Caudate nucleus (tissue), 63 donors: ENCODE measurements at places on chromosomes 11 and 22.

DNA sequence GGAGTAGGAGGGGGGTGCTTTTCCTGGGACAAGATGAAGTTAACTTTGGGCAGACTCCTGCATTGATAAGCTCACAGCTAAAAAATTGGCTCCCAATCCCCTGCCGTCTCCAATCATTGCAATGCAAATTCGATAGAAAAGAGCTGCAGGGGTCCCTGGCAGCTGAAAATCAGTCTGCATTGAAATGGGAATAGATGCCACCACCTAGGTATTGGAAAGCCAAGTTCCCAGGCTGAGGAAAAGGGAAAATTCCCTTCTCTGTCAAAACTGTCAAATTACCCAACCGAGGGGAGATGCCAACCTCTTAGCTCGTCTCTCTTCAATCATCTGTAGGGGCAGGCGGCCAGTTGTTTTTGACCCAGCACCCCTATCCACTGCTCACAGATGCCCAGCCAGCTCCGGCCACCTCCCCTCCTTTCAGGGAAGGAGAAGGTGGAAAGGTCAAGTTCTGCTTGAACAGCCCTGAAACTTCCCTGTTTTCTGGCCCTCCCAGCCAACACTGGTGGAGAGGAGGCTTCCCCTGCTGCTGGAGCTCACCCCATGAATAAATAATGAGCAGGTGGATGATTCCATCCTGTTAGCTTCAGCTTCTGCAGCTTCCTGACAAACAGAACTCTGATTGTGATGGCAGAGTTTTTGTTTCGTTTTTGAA is 916.3 kb downstream of the TBC1D22A start:
- no peak for DNase-seq

DNA sequence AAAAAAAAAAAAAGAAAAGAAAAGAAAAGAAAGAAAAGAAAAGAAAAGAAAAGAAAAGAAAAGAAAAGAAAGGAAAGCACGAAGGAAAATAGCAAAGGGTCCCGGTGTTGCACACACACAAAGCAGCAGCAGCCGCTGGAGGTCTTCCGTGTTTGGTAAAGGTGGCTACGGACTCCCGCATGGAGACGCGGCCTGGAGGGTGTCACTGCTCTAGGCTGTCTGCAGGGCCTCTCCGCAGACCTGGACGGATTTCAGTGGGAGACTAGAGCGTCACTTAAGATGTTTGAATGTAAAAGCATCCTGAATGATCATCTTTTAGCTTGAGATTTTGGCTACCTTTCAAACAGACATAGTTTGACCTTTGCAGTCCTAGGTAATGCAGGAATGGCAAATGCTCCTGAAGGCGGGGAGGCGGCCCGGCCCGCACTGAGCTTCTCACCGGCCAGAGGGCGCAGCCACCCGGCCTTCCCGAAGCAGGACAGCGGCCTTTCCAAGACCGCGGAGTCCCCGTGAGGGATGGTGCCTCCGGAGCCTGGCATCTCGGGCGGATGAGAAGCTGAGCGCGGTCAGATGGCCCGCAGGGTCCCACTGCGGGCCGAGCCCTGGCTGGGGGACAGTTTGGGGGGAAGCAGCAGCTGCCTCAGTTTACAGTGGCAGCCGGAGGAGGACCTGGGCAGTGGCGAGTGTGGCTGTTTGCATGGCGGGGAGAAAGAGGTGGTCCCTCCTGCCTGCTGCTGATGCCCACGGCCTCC is 18.5 kb downstream of the KRTAP5-5 start:
- no peak for DNase-seq

- DNase-seq, result no peak
Observed at GRCh38 chr11:72343006-72343756, 91.2 kb downstream of the CLPB start.

DNA sequence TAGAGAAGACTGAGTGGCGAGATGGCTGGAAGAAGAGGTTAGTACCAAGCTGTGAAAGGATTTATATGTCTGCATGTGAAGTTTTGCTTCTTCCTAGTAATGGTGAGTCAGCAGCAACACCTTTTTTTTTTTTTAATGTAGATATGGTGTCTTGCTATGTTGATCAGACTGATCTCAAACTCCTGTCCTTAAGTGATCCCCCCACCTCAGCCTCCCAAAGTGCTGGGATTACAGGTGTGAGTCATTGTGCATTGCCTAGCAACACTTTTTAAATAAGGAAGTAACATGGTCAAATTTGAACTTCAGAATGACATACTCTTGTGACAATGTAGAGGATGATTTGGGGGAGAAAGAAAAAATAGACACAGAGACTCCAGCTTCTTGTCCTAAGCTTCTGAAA is 6.5 kb upstream of the CSTPP1 start:
- no peak for DNase-seq

DNA sequence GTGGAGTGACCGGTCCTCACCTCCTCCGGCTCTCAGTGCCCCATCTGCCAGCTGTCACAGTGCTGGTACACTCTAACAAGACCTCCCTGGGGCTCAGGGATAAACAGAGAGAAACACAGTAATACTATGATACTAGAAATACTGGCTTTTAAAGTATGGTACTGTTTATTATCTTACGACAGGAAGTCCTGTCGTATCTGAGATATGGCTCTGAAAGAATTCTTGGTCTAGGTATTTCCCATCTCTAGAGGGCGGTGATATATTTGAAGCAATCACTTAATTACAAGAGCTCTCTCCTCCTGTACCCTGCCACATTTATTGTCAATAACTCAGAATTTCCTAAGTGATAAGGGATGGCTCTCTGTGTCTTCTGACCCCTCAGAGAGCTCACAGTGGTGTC is 119.1 kb downstream of the RRM1 start:
- no peak for DNase-seq

- no peak for DNase-seq
Observed at GRCh38 chr22:35459423-35459894, 59.5 kb downstream of the MCM5 start.

- DNase-seq, result no peak
Observed at GRCh38 chr11:70537576-70538571, 139.5 kb downstream of the CTTN start.

- DNase-seq, result no peak
Observed at GRCh38 chr11:11230802-11231562, 122.1 kb downstream of the CSNK2A3 start.

DNA sequence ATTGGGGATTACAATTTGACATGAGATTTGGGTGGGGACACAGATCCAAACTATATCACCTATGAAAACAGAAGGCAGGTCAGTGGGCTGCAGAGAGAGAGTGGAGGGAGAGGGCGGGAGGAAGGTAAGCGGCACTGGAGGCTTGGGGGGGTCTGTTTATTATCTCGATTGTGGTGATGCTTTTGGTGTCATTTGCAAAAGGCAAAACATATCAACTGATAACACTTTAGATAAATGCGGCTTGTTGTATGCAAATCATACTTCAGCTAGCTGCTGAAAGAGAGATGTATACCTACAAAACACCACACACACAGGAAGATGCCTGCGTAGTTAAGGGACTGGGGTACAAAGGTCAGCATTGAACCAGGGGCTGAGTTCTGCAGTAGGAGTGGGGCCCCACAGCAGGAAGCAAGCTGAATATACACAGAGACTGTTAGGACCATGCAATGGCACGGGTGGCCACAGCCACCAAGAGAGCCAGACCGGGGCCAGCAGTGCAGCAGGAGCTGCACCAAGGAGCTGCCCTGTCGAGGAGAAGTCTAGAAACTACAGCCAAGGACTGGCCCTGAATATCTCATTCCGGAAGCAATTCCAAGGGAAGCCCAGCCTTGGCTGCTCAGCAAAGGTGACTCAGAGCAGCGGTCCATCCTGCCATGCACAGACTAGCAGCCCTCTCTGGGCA is 23.8 kb upstream of the TOLLIP start:
- DNase-seq, result no peak

DNA sequence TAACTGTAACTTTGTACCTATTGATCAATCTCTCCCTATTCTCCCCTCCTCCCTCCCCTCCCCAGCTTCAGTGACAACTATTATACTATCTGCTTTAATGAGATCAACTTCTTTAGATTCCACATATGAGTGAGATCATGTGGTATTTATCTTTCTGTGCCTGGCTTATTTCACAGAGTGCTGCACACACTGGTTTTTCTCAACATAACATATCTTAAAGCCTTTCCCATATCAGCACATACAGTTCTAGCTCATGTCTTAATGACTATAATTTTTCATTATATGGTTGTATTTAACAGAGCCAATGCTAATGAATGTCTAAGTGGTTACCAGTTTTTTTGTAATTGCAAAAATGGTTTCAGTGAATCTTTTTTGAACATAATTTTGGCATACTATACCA is 340.3 kb upstream of the DDI1 start:
- no peak for DNase-seq

DNA sequence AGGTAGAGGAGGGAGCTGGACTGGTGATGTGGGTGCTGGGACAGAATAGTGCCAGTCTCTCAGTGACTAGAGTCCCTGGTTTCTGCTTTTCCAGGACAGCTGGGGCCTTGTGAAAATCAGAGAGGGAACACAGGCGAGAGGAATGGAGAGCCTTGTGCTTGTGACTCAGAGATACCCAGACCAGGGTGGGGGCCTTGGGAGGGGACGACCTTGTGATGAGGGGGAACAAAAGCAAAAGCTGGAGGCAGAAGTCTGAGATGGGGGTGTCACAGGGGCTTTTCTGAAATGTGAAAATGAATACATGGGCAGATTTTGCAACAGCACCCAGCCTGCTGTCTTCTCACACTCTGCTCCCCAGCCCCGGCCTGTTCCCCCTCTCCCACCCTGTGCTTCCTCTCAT is 3.4 kb upstream of the NR1H3 start:
- no peak for DNase-seq

DNA sequence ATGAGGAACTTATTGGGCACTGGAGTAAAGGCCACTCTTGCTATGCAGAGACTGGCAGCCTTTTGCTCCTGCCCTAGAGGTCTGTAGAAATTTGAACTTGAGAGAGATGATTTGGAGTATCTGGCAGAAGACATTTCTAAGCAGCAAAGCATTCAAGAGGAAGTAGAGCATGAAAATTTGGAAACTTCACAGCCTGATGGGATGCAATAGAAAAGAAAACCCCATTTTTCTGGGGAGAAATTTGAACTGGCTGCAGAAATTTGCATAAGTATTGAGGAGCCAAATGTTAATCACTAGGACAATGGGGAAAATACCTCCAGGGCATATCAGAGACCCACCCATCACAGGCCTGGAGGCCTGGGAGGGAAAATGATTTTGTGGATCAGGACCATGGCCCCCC is 29.9 kb upstream of the CD44 start:
- DNase-seq, result no peak

GRCh38 chr11:65842144-65842543 is 8.4 kb downstream of the SNX32 start:
- DNase-seq, result no peak

GRCh38 chr11:16945671-16946469 is 68.3 kb downstream of the PLEKHA7 start:
- DNase-seq, result peak; percentile 65

DNA sequence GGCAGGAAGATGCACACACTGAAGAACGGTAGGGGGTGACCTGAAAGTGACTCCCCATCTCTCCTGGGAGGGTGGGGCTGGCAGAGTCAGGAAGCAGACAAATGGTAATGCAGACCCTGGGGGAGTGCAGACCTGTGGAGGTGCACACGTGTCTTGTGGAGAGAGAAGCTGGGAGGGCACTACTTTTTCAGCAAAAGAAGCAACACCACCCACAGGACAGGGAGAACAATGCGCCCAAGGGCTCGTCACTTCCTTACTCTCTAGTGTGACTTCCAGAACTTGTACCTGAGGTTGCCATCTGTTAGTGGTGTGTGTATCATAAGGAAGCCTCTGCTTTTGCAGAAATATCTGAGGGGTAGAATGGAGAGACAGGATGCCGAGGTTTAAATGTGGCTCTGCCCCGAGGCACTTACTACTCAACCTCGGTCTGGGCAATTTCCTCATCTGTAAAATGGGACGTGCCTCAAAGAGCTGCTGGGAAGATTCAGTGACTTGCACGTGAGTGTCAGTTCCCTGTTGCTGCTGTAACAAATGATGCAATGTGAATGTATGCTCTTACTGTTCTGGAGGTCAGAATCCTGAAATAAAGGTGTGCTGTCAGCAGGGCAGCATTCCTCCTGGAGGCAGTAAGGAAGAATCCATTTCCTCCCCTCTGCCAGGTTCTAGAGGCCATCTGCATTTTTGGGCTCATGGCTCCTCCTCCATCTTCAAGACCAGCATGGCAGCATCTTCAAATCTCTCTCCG is 323.4 kb downstream of the SHANK2 start:
- DNase-seq, result no peak
